8988T (cell line): ENCODE measurements at places on chromosomes 4 and X.
A peak's percentile ranks its signal among the peaks of the same experiment; 100 is the strongest.

DNA sequence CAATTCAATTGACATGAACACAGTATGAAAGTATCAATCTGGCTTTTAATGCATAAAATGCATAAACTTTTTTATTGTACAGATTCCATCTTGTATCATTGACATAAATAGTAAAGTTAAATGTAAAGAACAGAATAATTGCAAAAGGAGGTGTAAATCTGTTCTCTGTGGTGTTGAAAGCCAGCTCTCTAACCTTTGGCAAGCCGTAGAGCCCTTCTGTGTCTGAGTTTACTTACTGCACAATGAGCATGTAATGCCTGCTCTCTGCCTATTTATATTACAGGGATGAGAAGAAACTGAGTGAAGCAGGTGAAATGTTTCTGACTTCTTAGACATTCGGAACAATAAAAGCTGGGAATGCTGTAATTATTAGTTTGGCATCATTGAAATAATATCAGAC, 389.3 kb upstream of the EPHA5 start:
- no peak for DNase-seq

DNA sequence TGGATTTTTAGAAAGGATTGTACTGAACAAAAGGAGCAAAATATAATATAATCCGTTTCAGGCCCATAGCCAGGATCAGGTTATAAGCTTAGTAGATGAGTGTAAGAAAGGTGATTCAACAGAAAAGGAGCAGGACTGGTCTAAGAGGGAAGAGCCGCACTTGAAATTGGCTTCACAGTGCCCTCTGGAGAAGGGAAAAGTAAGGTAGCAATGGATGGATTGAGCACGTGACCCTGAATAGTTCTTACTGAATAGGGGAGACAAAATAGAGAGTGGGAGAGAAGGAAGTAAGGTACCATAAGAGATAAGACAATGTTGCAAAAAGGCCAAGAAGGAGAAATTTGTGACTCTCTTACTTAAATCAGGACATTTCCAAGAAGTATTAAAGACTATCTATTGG, 15.6 kb downstream of the CXorf66 start:
- DNase-seq = no peak

- DNase-seq = no peak
These were observed 148.3 kb downstream of the MAML3 start for GRCh38 chr4:140005699-140006098.

- DNase-seq = no peak
These were observed 57.8 kb upstream of the HCCS start for GRCh38 chrX:11053351-11053750.

DNA sequence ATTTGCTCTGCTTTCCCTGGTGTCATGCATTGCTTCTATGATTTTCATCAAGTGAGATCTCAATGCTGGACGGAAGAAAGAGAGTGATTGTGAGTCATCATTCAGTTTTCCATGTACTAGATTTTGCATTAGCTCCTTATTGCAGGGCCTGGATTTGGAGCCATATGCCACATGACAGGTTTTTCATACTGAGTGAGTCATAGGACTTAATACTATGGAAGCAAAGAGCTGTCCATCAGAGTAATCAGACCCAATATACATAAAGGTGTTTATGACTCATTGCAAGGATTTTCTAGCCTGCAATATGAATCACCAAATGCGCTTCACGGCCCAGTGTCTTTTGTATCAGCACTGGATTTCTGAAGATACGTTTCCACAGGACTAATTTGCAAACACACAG, 11.2 kb upstream of the TFDP3 start:
- DNase-seq = no peak

DNA sequence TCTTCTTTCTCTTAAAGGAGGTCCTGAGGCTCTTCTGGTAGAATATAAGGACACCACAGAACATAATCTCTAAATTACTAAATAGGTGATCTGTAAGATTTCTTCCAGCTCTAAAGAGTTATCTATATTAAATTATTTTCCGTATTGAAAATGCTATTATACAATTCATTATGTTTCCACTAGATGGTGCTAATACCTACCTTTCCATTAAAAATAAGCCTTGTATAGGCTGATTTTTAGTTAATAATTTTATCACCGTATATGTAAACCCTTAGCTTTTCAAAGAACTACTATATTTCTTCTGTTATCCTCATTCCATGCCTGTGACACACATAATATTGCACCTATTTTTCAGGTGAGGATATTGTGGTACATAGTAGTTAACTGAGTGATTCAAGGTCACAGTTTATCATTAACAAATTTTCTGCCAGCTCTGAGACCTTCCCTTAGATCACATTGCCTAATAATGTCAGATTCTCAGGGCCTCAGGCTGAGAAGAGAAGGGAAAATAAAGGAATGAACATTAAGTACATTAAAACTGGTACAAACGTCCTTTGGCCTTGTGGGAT, 138.8 kb downstream of the TEX11 start:
- no peak for DNase-seq

GRCh38 chr4:151045907-151046306, 30.8 kb upstream of the LRBA start:
- DNase-seq = no peak

DNA sequence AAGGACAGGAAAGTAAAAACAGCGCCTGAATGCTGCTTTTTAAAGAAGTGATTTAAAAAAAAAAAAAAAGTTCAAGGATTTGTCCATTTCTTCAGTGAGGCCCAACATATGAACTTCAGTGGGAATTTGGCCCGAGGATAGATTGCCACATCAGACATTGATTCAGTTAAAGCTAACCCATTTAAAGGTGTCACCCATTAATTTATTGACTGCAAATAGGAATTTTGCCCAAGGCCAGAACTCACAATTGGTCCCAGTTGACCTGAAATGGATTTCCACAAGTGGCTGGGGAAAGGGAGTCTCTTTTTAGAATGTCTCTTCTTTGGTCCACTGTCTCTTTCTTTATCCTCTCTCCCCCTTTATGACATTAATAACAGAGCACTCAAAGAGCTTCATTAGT, 86.5 kb upstream of the RPL34 start:
- no peak for DNase-seq

GRCh38 chrX:43500996-43501694, 155.0 kb upstream of the MAOA start:
- no peak for DNase-seq

DNA sequence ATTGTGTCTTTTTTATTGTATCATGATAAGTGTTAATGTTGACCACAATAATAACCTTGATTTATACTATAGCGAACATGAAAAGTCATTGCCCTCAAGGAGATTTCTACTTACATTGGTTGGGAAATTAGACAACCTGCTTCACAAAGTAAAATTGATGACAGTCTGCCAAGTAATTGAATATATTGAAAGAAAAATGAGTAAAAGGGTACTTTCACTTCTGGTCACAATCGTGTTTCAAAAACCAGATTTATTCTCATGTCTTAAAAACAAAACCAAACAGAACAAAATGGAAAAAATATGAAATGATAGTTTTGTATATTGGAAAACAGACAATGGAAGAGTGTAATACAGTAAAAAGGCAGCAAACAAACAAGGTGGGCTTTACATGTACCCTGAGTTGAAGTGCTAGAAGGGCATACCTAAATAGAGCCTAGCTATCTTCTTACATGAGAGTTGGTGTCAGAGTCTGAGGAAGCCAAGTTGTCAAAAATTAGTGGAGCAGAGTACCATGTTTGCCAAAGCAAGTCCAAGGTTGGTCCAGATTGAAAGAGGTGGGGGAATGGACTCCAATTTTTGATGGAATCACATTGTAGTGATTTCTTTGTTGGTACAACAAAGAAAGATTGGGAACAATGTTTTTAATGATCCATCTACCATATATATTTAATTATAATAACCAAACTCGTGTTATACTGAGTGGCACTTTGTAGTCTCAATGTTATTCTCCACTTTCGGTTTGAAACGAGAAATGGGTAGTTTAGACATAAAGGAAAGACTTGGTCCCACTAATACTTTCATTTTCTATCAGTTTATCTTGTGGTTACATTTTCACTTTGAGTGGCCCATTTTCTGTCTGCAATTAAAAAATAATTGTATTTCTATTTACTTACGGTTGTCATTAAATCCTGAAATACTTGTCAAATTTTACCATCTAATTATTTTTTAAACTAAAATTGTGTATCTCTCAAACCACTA, 775.6 kb downstream of the STIM2 start:
- DNase-seq = no peak

- no peak for DNase-seq
These were observed 29.4 kb upstream of the GYG2 start for GRCh38 chrX:2799369-2799768.

- no peak for DNase-seq
These were observed 43.2 kb upstream of the PDGFRA start for GRCh38 chr4:54185866-54186265.

- no peak for DNase-seq
These were observed 6.4 kb upstream of the FRMPD3 start for GRCh38 chrX:107442914-107443527.

- DNase-seq = no peak
These were observed 46.4 kb upstream of the SPRY1 start for GRCh38 chr4:123350191-123350544.

DNA sequence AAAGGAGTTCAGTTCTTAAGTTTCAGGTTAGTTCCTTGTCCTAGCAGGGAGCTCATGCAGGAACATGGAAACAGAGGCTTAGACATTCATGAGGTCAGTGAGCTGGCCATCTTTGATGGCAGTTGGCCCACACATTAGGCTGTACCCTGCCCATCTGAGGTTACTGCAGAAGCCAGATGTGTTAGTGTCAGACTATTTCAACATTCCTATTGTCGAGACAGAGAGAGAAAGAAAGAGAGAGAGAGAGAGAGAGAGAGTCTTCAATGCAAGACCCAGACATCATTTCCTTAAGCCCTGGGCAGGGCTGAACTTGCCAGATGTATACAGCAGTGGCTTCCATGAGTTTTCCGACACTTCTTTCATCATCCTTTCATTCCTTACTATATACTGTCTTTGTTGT, 91.3 kb downstream of the PPP1R2C start:
- no peak for DNase-seq

GRCh38 chr4:88814043-88814617, 116.5 kb upstream of the NAP1L5 start:
- no peak for DNase-seq

- DNase-seq = peak; percentile 21
These were observed 66.4 kb downstream of the JADE3 start for GRCh38 chrX:46978341-46979291.

GRCh38 chrX:118521435-118521834, 25.8 kb downstream of the DOCK11 start:
- DNase-seq = no peak

GRCh38 chr4:148074462-148074861, 342.6 kb downstream of the ARHGAP10 start:
- DNase-seq = no peak
